Skeletal muscle cell (primary cell): ENCODE measurements at places on chromosomes 2 and 18.

DNA sequence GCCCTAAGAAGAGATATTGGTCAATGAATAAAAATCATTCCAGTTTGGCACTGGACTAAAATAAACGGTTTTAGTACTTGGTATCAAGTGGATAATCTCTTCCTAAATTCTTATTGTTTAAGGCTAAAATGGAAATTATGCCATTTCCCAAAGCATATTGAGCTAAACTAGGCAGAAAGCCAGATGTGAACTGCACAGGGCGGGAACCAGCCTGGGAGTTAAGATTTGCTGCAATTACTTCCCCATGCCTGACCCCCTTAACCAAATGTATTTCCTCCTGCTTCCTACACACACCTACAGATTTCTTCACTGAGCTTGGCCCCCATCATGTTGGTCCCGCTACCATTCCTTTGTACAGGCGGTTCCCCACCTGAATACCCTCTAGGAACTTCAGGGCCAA, 12.2 kb downstream of the ZBTB7C start:
- DNase-seq = no peak

GRCh38 chr2:166373105-166373504, 2.6 kb downstream of the SCN9A start:
- no peak for DNase-seq

GRCh38 chr18:23924813-23925212, 89.7 kb upstream of the TTC39C start:
- DNase-seq = no peak

GRCh38 chr18:58502628-58503027, 126.3 kb downstream of the ALPK2 start:
- no peak for DNase-seq
